ENCODE measurements at places on chromosomes 12 and 14.

GRCh38 chr12:1832801-1833595 is 12.6 kb downstream of the LRTM2 start:
- no peak for DNase-seq

DNA sequence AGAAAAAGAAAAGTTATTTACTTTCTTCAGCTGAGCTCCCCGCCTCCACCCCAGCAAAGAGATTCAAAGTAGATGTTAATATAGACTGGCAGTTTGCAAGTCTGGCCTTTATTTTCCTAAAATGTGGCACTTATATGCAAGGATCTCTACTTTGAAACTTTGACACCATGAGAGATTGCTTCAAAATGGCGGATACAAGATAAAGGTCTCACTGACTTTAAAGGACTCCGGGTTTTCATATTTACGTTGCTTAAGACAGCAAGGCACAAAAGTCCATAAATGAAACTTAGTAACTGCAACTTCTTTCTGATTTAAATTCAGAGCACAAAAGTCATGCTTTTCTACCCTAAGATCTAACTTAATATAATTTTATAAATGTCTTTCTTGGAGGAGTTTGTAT is 3.5 kb downstream of the OTX2 start:
- no peak for DNase-seq

- DNase-seq: peak; percentile 27
Measured at GRCh38 chr14:26163761-26164160, 434.1 kb downstream of the NOVA1 start.

- DNase-seq: no peak
Measured at GRCh38 chr14:43001731-43002130, 1395.1 kb downstream of the LRFN5 start.

- DNase-seq: no peak
Measured at GRCh38 chr12:82904219-82904790, 217.6 kb downstream of the TMTC2 start.

GRCh38 chr12:104212516-104212915 is 3.1 kb upstream of the TXNRD1 start:
- DNase-seq: no peak

DNA sequence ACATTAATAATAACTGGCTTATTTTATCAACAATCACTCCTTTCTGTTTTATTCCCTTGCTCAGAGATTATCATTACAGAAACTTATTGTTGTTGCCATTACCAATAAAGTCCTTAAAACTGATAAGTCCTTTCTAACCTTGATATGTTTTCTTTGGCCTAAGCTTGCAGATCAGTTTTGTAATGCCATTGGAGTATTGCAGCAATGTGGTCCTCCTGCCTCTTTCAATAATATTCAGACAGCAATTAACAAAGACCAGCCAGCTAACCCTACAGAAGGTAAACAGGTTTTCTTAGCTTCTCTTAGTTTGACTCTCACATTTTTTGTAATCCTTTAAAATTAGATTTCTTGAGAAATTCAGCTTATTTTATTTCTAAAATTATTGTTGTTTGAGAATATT is 3.9 kb downstream of the MED21 start:
- DNase-seq: no peak

DNA sequence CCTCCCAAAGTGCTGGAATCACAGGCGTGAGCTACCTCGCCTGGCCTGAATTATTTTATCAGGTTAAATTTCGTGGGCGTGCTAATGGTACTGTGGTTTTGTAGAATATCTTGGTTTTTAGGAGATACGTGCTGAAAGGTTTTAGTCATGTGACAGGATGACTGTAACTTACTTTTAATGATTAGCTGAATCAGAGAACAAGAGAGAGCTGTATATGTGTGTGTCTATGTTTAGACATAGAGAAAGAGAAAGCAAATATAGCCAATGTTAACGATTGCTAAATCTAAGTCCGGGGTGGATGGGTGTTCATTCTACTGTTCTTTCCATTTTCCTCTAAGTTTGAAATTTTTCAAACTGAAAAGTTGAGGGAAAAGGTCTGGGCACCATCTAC is 9.2 kb upstream of the PNMA1 start:
- no peak for DNase-seq

DNA sequence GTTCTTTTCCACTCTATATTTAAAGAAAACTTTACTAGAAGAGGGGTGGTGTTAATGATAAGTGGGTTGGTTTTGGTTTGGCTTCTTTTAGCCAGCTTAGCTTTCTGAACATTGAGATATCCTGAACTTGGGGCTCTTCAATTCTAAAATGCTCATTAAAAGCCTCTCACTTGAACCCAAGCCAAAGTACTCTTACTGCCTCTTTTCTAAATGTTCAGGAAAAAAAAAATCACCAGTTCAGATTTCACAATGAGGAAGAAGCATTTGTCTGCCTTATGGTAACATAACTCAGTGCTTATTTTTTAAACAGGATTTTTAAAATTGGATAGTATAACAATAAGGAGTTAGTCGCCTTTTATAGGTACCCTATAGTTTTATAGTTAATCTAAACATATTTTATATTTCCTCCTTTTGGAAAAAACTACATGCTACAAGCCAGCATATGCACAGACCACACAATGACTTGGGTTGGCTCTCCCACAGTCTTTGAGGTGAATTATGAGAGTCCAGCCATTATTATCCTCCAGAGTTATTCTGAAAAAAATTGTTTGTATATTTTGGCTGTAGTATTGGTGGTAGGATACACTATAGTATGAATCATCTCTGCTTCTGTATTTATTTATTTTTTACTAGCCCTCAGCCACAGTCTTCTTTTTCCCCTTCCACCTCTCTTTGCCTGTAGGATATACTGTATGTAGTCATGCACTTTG is 195.5 kb upstream of the TMPO start:
- DNase-seq: no peak

DNA sequence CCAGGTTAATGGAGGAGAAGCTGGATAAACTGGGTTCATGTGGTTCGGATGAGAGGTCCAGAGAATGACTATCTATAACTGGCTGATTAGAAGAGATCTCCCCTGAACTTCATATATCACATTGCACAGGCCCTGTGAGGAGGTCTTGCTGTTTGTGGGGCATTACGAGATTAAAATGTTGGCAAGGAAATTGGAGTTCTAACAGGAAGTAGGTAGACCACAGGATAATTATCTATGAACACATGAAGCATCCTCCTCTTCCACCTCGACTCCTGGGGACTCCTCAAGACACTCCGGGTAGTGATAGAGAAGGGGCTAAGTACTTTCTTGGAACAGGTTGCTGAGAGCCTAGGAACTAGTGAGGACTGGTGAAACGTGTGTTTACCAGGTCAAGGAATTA is 418.8 kb downstream of the KCNH5 start:
- no peak for DNase-seq

GRCh38 chr12:20122274-20122673 is 246.1 kb upstream of the PDE3A start:
- no peak for DNase-seq

- no peak for DNase-seq
Measured at GRCh38 chr12:110345176-110345661, 58.3 kb downstream of the ANAPC7 start.

DNA sequence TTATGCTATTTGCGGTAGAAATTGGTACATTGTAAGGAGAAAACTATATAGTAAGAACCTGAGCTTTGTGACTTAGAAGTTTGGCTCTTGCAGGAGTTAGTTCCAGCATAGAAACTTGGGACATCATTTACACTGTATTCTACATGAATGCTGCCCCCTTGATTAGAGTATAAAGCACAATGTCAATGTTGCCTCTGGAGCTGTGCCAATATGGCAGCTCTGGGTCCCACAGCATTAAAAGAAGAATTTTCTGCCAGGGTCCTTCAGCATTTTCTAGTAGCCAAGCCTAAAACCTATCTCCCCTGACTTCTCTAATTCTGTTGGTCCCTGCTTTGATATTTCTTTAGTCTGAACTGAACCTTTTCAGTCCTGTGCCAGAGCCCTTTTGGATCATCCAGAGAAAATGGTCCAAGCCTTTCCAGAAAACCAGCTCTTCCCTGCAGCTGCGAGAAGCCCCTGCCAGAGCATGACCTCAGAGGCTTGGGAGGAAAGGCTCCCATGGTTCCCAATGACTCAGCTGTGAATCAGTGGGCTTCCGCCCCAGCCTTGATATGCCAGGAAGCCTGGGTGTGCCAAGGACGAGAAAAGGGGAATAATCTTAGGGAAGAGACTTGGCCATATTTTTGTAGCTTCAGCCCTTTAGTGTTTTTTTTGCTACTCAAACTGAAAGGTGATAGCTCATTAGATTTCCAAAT is 43.2 kb downstream of the PLEKHG7 start:
- no peak for DNase-seq

GRCh38 chr12:2083561-2083960 is 30.8 kb downstream of the CACNA1C start:
- no peak for DNase-seq

- DNase-seq: no peak
Measured at GRCh38 chr14:32250681-32251080, 47.6 kb upstream of the RNU6-8 start.

DNA sequence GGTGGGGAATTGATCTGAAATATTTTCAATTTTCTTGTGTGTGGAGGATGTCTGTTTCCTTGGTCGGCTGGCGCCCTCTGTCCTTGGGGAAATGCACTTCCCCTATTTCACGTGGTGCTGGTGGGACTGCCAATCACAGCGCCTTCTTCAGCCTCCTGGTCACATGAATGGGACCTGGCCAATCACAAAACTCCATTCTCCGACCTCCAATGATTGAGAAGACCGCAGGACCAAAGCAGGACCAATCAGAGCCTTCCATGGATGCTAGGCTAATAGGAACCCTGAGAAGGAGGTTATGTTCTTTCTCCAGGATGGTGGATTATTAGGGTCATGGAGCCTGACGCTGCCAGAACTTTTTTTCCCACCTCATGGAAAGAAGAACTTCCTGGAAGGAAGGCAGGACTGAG is 188.7 kb downstream of the TTC8 start:
- no peak for DNase-seq

- no peak for DNase-seq
Measured at GRCh38 chr12:46221255-46222128, 47.4 kb downstream of the SLC38A1 start.

DNA sequence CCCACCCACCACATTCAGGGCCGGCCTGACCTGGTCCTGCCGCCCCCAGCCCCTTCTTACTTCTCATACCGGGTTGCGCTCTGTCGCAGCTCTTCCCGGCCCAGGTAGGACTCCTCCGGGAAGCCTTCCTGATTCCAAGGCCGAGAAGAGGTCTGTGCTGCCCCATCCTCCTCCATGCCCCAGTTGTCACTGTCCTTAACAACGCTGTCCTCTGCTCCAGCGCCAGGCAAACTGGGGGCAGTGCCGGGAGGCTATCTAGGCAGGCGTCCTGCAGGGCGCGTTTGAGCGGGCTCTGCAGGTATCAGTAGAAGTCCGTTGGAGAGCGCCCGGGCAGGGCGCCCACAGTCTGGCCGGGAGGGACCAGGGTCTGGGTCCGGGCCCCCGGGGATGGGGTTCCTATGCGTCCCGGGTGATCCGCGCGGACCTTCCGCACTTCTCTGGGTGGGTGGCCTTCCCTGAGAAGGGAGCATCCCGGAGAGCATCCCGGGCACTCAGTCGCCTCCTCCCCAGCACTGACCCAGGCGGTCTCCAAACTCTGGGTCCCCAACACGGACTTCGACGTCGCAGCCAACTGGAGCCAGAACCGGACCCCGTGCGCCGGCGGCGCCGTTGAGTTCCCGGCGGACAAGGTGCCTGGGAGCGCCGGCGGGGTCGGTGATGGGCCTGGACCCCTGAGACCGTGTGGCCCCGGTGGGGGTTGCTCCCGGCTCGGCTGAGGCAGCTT is 900 bp downstream of the AMN start:
- DNase-seq: no peak

DNA sequence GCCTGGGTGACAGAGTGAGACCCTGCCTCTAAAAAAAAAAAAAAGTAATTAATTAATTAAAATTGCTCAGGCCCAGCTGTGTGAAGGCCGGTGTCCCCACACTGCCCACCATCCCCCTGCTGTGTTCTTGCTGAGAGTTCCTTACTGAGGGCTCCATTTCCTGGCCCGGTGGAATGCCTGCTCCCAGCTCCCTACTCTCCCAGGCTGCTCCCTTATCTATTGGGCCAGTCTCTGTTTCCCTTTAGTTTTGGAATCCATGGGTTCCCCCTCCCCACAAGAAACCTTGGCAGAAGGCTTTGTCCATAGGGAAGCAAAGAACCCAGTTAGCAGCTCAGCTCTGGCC is 19.0 kb downstream of the MLXIP start:
- DNase-seq: no peak

DNA sequence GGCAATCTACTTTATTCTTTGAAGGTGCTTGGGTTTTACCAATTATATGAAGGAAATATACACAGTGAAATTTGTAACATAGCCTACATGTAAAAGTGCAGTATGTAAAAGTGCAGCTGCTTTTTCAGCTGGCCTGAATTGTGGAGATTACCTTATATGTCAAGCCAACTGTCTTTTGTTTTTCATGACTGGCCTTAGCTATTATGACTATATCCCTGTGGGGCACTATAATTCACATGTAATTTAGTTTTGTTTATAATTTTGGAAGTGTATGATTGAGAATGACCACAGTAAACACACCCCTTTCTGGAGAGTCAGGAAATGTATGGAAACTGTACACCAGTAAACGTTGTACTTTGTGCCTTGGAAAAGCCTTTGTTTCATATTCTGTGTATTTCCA is 435.0 kb upstream of the STXBP6 start:
- DNase-seq: no peak

GRCh38 chr14:92360651-92361370 is 37.8 kb downstream of the SLC24A4 start:
- no peak for DNase-seq

DNA sequence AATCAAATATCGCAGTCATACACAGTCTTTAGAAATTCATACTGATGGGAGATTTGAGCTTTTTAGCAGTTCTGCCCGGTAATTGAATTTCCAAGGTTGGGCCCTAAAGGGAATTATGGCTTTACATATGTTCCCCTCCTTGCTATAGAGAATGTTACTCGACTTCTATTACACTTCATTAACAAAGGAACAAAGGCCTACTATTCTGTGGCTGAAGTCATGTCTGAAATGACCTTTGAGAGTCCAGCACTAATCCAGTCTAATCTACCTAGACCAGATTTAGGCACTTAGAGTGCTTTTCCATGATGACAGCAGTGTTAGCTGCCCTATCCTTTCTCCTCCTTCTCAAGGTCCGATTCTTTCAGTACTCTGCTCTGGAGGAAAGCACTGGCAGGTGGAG is 305.3 kb downstream of the MED13L start:
- no peak for DNase-seq

DNA sequence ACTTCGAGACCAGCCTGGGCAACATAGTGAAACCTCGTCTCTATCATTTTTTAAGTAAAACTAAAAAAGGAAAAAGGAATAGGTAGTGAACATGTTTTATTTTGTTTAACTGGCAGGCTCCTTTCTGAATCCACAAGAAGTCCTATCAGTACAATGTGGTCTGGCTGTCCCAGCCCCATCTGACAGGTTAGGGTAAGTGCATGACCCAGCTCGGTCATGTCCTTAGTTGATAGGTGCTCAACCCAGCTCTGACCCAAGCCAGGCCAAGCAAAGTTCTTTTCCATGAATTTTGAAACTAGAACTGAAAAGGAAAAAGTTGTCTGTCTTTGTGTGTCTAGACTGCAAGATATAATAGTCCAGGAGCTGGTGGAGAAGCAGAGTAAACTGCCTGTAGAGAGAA is 4.7 kb upstream of the NRDE2 start:
- DNase-seq: no peak

Measured in left lung (tissue), 14 donors.